ENCODE measurements at places on chromosomes 16 and 17. TPM values are rescaled to one million over a fixed set of nuclear protein-coding genes. Genes with fewer than 3 reads are reported as not detected.

CCL4 gene
- 43.7 TPM for total RNA-seq

FDXR gene
- 14.6 TPM for total RNA-seq

PHKB gene
- 20.2 TPM for total RNA-seq

KRTAP9-4 gene
- not detected for total RNA-seq

All from activated naive CD8-positive, alpha-beta T cell treated with anti-CD3 and anti-CD28 coated beads for 36 hours (primary cell).